ENCODE measurements at places on chromosomes 7 and 10.
A peak's percentile ranks its signal among the peaks of the same experiment; 100 is the strongest.

DNA sequence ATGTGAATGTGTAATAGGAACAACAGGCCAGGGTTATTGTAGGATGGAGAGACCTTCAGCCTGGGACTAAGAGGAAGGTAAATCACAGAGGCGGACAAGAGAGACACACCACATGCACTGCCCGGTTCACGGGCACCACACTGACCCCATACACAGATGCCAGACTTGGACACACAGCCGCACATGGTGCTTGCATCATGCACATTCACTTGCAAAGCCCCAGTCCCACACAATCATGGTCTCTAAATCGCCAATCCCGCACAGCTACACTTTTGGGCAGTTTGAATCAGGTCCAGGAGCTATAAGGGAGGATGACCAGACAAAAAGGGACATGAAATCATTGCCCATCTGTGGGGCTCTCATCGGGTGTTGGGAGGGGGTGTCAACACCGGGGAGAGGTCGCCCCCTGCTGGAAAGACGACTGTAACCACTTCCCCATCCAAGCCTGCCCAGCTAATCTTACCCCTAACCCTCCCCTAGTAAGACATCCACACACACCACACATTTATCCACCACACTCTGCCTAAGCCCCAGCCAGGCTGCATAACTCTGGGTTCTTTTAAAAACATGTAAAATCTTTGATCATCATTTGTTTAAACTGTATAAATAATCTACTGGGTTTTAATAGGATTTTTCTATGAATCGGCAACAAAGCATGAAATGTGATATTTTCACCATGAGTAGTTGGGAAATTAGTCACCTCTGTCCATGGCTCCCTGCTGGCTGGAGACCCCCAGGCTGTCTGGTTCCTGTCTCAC lies 40.5 kb upstream of the SLF2 start:
- DNase-seq, result peak; percentile 51

DNA sequence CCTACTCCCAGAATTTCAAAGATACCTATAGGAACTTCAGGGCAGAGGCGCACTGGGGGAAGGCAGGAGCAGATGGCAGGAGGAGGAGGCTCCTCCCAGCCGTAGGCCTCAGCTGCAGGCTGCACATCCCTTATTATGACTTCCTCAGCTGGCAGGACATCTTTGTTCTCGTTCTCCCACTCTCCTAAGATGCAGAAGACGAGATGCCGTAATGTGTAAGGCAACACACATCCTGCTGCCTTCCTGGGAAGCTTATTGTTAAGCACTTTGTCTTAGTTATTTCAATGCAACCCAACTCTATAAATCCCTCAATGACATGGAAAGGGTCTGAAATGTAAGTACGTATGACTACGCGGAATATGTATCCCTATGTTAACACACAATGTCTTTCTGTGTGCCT lies 599.8 kb upstream of the MGMT start:
- DNase-seq, result no peak

DNA sequence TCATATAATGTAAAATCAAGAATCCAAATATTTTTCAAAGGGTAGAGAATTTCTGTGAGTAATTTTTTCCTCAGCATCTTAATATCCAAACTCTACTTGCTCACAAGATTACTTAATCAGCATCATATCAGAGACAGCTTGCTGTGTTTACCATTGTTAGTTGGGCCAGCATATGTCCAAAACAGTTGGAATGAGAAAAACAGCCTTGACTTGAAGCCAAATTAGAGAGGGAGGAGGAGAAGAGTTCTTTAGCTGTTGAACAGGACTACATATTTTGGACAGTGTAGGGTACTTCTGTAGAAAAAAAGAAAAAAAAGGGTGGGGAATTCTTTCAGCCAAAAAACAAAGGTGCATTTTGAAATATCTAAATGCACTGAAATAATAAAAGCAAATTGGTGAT lies 69.8 kb downstream of the HDAC9 start:
- DNase-seq, result no peak

GRCh38 chr7:80133361-80134114 lies 1.1 kb upstream of the GNAI1 start:
- DNase-seq, result peak; percentile 36

- DNase-seq, result peak; percentile 51
Measured at GRCh38 chr10:12605580-12606405, 256.4 kb downstream of the CAMK1D start.

DNA sequence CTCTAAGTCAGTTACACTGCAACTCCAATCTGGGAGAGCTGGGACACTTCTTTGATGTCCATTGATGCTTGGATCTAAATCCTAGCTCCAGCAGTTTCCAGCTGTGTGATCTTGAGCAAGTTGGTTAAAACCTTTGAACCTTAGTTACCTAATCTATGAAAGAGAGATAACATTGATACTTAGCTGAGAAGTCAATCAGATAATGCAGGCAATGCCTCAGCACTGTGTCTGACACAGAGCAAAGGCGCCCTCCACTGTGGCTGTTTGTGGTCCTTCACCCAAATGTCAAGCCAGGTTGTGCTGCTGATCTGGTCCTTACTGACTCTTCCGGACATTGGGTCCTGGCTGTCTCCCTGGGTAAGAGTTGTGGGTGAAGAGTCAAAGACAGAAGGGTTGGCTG lies 20.2 kb downstream of the DNTT start:
- no peak for DNase-seq

DNA sequence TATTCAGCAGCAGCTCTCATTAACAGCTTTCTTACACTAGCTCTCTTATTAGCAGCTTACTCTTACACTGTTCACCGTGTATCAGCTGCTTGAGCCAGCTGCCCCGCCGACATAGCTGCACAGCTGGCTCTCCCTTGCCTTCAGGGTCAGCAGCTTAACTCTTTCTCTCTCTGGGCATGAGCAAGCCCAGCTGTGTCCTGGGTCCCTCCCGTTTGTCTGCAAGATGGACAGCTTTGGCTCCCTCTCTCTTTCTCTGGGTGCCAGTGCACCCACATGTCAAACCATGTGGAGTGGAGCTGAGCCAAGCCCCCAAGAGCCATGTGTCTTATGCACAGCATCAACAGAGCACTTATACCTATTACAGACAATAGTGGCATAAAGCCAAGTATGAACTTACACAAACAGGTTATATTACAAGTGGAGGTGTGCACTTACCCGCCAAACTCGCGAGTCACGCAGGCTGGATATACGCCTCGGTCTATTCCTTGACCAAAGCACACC lies 35.7 kb upstream of the MTPAP start:
- peak; percentile 68 for DNase-seq

DNA sequence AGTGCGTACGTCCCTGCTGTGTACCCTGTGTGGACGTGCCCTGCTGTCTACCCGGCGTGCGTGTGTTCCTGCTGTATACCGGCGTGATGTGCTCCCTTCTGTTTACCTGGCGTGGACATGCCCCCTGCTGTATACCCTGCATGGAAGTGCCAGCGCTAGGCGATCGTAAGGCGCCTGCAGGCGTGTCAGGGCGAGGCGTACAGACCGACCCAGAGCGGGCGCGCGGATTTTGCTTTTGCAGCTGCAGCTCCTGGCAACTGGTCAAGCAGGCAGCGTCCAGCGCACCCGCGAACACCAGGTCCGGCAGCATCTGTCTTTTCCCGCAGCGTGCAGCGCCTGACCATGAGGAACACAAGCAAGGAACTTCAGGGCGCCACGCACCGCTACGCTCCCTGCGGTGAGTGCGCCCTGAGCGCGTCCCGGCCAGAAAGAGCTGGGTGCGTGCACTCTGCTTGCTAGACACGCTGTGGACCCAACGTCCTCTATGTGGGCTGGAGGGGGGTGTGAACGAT lies 680 bp downstream of the C7orf57 start:
- DNase-seq, result peak; percentile 36

GRCh38 chr10:72328045-72328828 lies 26.5 kb downstream of the DNAJB12 start:
- peak; percentile 63 for DNase-seq

- DNase-seq, result peak; percentile 63
Measured at GRCh38 chr7:94276795-94277194, 117.9 kb upstream of the COL1A2 start.

- no peak for DNase-seq
Measured at GRCh38 chr10:11015446-11015934, 2.2 kb upstream of the CELF2 start.

GRCh38 chr7:132771301-132771730 lies 195.0 kb upstream of the PLXNA4 start:
- DNase-seq, result no peak

- DNase-seq, result no peak
Measured at GRCh38 chr7:92809397-92809759, 27.0 kb downstream of the CDK6 start.

- no peak for DNase-seq
Measured at GRCh38 chr10:21707498-21707897, 173.5 kb downstream of the MLLT10 start.

- DNase-seq, result no peak
Measured at GRCh38 chr10:44827431-44828006, 83.6 kb upstream of the TMEM72 start.

GRCh38 chr10:78972160-78972946 lies 96.4 kb upstream of the ZMIZ1 start:
- peak; percentile 68 for DNase-seq

DNA sequence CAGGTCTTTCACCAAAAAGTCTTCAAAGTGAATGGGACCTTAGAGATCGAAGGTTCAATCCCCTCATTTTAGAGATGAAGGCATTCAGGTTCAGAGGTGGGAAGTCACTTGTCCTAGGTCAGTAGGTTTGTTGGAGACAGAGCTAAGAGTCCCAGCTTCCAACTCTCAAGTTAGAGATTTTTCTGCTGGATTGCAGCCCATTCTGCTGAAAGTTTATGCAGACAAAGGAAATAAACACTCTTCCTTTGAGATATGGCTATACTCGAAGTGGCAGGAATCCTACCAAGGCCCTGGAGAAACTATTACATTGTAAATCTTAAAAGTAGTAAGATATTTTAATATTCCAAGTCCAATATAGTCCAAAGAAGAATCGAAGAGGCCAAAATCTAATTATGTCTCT lies 64.4 kb downstream of the LYZL1 start:
- peak; percentile 34 for DNase-seq

GRCh38 chr10:51585742-51586141 lies 113.7 kb downstream of the CSTF2T start:
- DNase-seq, result no peak

GRCh38 chr10:102279104-102279503 lies 33.8 kb downstream of the GBF1 start:
- DNase-seq, result no peak

- DNase-seq, result no peak
Measured at GRCh38 chr7:114365791-114366190, 48.8 kb upstream of the FOXP2 start.

DNA sequence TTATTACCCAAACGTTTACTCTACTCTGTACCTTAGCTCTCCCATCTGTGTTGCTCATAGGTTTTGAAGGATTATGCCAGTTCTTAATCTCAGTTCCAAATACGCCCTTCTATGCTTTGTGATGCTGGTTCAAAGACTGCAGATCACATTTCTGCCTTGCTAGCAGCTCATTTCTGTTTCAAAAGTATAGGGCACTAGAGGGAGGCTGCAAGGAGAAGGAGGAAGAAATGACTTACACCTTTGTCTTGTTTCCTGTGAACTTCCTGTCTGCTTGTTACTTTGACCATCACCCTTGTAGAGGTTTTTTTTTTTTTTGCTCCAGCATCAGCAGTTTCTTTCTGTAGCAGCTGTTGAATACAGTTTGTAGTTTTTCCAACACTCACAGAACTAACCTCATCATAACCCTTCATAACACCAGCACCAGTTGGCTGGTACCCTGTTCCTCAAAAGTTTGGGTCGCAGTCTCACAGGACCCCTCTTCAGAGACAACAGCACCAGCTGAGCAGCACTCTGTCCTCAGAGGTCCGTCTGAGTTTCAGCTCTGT lies 16.5 kb downstream of the SLK start:
- no peak for DNase-seq

DNA sequence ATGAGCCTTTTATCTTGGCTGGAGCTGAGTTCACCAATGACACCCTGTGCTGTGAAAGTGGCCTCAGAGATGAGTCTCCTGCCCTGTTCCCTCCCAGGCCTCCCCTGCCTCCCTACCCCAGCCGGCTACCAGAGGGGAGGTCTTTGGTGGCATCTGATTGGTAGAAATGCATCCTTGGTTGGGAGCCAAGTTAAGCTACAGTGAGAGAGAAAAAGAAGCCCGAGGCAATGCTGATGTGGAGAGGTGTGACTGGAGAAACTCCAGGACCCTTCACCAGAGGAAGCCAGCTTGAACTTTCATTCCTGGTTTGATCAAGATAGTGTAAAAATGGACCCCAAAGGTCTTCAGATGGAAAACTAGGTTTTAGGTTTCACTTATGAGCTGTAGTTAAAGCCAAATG lies 191.1 kb upstream of the TCF7L2 start:
- DNase-seq, result no peak

DNA sequence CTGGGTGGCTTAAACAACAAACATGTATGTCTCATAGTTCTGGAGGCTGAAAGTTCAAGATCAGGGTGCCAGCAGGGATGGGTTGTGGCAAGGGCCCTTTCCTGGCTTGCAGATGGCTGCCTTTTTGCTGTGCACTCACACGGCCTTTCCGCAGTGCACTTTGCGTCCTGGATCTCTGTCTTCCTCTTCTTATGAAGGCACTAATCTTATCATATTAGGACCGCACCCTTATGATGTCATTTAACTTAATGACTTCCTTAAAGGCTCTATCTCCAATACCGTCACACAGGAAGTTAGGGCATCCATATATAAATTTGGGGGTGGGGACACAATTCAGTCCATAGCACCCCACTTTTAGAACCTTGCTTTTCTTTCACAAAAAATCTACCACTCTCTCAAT lies 255.2 kb downstream of the SNX13 start:
- no peak for DNase-seq

- peak; percentile 62 for DNase-seq
Measured at GRCh38 chr7:151752816-151753595, 123.9 kb downstream of the PRKAG2 start.

- no peak for DNase-seq
Measured at GRCh38 chr7:134710854-134711624, 64.4 kb downstream of the BPGM start.

GRCh38 chr7:64999165-65000004 lies 7.1 kb downstream of the ERV3-1 start:
- peak; percentile 99 for DNase-seq

DNA sequence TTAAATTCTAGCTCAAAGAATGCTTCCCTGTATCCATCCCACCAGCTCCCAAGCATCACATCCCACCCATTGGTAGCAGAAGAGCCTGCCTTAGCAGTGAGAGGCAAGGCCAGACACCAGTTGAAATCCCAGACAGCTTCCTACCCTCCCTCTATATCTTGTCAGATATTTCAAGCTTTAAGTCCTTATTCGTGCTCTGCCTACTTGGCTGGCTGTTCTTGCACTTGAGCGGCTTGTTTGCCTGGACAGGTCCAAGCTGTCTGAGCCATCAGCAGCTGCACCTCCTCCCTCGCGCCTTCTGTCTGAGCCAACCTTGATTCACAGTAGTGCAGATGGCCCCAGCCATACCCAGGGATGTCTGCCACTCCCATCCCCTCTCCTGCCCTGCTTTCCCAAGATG lies 16.4 kb downstream of the LRRC4 start:
- no peak for DNase-seq

GRCh38 chr7:144019457-144019856 lies 19.3 kb downstream of the OR6B1 start:
- DNase-seq, result peak; percentile 98

Data from iris pigment epithelial cell (primary cell).